Effector memory CD8-positive, alpha-beta T cell (primary cell): ENCODE measurements at places on chromosomes 2 and 18.

DNA sequence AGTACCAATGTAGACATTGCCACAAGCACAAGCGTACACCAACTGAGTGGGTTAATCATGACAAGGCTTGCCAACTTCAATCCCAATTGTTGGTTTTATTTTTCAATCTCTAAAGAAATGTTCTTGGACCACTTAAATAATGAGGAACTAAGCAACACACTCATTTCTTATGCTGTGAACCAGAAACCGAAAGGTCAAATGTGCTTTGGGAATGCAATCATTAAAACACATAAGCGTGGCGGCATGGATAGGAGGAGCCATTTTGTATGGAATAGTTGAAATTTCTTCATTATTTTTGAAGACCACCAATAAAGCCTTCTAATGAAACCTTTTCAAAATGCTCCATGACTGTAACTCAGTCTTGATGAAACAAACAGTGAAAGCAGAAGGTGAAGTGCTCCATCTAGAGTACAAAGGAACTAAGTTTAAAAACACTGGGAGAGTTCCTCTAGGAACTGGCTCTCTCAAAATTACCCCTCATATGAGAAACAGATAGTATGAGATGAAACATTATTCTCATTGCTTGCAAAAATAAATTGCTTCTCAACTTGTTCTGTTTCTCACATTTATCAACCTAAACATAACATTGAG is 113.2 kb upstream of the CHST9 start:
- no peak for DNase-seq

DNA sequence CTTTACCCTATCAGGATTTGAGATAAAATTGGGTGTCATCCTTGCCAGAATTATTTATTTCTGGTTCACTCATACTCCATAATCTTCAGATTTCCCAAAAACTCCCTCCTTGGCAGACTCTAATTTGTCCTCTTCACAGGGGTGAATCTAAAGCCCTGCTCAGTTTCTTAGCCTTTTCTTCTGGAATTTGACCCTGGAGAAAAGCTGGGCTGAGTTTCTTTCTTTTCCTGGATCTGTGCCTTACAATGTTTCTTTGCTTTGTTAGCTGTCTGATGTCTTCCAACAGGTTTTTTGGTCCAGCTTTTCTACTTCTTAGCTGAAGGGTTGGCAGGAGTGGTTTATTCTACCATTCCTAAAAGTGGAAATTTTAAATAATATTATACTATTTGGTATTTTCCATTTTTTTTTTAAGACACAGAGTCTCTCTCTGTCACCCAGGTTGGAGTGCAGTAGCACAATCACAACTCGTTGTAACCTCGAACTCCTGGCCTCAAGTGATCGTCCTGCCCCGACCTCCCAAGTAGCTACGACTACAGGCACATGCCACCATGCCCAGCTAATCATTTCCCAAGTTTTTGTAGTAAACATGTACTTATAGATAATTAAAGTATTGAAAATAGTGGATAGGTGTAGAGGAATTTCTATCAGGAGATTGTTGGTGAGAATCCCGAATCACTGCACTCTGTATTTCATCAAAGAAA is 138.4 kb upstream of the TWIST2 start:
- no peak for DNase-seq

DNA sequence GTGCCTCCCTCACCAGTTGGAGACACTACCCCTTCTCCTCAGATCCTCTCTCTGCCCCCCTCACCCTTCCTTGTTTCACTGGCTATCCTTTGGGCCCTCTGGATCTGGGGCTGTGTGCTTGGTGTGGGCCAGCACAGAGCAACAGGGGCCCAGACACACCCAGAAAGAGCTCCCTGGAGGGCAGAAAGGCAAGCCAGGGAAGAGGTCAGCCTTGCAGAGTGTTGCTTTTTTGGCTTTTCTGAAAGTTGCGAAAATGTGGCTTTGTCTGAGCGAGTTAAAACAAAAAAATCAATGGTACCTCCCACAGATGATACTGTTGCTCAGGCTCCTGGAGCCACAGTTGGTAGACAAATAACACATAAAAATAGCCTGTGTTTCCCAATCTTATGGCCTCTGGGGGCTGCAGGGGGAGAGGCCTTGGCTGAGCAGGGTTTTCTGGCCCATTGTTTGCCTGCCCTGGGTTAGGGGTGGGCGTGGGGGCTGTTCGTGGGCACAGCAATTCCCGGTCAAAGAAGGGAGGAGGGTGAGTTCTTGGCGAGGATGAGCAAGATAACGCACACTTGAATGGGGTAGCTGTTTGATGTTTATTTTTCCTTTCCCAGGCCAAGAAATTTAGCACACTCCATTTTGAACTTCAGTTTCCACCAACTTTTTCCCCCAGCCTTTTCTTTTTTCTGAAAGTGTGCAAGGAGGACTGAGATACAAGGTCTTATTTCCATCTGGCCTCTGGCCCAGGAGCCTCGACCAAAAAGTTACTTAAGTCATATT is 167.0 kb upstream of the HAAO start:
- no peak for DNase-seq

DNA sequence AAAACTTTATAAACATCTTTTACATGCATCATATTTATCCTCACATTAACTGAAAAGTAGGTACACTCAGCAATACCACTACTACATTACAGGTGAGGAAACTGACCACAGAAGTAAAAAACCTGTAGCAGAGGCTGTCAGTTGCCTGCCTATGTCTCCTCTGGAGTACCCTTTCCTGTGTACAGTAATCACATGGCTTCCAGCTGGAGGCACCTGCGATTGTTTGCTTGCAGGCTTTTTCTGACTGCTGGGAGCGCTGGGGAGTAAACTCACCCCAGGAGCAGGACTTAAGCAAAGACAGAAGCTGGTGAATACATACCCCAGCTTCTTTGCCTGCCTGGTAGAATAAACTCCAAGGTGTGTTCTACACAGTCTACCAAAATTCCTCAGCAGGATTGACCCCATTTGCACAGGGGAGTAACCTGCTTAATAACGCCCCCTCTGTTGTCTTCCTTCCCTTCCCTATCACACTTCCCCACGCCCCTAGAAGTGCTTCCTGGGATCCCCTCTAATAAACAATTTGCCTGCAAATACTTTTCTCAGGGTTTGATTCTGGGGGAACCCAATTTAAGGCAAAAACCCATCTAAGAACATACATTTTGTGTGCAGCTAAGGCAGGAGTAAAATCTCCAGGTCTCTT is 138.9 kb downstream of the PTH2R start:
- DNase-seq = no peak

DNA sequence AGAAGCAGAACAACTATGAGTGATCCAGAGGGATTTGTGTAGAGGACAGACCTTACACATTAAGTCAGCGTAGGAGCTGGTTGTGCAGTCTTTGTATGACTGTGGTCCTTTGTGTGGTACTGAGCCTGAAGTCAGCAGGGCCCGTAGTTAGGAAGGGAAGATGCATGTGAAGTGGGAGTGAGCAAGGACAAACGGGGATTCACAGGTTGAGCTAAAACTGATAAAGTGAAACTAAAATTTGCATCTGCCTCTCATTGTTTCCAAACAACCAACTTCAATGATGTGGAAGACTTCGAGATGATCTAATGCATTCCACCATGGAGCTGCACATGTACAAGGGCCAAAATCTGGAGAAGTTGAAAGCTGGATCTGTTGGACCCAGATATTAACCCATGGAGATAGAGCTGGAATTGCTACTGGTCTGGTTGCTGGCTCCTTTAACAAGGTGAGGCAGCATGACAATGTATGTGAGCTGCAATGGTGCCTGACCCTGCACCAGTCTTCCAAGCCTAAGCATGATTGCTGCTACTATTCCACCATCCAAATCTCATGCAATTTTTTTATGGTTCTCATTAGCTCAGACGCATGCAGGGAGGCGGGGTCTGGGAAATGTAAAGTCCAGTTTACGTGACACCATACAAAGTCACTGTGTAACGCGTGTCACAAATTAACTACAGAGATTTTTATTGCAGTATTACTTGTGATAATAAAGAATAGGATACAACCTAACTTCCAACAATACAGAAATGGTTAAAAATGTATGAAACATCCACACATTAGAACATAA is 12.1 kb upstream of the CYBRD1 start:
- no peak for DNase-seq

DNA sequence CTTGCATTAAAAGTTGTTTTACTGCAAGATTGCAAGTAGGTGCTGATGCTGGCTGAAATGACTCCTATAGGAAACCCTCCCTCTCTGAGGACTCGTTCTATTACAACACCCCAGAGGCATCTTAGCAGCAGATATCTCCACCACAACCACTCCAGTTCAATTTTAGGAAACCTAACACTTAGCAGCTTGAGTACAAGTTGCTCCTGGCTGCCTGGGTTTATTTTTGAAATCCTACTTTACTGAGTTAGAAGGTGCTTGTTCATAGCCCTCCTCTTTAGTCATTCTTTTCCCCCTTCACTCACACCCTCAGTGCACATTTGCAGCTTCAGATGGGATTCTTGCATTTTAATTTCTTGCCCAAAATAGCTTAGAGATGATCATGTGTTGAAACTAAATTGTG is 111.5 kb downstream of the MTCL1 start:
- no peak for DNase-seq

DNA sequence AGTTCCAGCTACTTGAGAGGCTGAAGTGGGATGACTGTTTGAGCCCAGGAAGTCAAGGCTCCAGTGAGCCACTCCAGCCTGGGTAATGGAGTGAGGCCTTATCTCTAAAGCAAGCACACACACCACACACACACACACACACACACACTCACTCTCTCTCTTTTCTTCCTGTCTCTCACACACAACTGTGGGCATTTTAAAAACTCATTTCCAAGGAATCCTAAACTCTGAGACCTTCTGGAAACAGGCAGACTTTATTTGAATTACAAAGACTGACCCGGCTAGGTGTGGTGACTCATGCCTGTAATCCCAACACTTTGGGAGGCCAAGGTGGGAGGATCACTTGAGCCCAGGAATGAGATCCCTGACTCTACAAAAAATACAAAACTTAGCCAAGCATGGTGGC is 21.3 kb downstream of the WDSUB1 start:
- no peak for DNase-seq

DNA sequence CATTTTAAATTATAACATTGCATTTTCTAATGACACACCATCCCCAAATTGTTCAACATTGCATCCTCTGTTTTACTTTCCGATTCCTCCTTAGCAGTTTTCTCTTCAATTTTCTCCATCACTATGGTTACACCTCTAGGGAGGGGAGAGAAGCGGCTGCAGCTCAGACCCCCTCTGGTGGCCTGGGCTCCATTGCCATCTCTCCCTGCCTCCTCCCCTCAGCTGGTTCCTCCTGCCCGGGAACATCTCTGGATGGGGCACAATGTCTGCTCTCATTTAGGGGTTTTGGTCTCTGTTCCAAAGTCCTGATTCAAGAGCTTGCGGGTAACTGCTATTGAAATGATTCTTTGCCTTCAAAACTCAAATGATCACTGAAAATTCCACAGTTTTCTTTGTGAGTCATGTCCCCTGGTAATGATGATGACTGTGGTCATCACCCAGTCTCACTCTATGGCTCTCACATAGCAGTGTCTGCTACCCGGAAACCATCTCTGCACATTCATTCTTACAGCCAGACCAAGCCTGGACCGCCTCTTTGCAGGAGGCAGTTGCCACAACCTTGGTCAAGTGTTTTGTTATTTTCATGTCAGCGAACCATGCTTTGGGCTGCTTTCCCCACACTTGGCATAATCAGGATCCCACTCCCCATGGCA is 263.9 kb downstream of the ALPK2 start:
- DNase-seq = no peak

DNA sequence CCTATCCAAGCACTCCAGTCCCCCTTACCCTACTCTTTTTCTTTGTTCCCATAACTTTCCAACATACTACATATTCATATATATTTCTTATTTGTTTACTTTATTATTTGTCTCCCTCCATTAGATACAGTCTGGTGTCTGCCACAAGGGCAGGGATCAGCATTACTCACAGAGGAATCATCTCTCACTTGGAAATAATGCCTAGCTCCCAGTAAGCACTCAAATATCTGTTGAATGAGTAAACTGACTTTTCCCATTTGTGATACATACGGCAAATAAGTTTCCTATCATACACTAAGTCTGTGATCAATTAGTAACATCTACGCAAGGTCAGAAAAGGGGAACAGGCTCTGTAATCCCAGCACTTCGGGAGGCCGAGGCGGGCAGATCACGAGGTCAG is 18.7 kb downstream of the C1D start:
- no peak for DNase-seq

- DNase-seq = no peak
Observed at GRCh38 chr2:241893265-241893664, 23.7 kb downstream of the RTP5 start.

DNA sequence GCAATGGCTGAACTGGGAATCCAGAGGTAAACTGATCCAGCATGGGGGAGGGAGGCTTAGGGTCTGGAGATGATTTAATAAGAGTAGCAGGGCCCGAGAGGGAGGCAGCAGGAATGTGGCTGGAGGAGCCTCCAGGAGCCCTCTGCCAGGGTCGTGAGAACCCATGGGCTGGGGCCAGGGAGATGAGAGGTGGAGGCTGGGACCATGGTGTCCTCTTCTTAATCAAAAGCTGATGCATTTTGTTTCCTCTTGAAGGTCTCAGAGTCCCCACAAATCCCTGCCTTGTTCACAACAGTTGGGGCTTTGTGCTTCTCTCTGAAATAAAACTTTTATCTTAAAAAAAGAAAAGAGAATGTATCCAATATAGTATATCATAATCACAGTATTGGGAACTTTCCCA is 123.7 kb upstream of the ZNF516 start:
- no peak for DNase-seq

DNA sequence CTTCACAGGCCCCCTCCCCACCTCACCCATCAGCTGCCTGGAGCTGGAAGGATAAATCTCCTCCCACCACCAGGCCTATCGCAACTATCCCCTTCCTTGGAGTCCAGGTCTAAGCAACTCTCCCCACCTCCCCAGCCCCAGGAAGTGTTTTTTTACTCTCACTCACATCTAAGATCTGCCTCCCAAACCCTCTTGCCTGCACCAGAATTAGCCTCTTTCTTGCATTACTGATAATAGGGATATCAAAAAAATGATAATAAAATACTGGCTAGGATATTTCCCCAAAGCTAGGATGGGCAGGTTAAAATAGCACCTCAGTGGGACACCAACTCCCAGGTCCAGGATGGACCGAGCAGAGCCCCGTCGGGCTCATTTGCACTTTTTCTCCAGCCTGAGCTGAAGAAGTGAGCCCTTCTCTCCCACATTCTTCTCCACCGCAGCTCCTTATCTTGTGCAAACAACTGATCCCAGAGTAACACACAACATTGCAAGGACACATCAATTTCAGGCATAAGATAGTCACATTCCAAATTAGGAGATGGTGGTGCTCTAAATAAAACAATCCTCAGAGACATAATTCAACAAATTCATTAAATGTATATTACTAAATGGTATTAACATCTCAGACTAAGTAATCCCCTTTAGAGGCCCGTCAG is 17.7 kb upstream of the CIB4 start:
- DNase-seq = no peak
